IPS DF 19.7 (cell line): ENCODE measurements at places on chromosomes 16 and 17.

DNA sequence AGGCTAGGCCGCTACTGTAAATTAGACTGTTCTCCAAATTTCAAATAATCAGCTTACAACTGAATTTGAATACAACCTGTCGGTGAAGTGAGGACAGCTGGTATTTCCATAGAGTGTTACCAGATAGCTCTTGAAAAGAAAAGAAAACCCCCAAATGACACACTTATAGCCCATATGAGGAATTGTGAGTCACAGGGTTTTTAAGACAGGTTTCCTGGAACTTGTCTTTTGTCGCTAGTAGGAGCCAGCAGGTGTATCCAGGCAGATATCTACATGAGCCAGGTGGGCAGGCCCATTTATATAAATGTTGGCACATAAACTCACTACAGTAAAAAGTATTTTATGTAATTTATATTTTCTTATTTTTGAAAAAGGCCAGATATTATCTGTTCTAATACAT, 24.0 kb downstream of the TNRC6A start:
- no peak for DNase-seq

DNA sequence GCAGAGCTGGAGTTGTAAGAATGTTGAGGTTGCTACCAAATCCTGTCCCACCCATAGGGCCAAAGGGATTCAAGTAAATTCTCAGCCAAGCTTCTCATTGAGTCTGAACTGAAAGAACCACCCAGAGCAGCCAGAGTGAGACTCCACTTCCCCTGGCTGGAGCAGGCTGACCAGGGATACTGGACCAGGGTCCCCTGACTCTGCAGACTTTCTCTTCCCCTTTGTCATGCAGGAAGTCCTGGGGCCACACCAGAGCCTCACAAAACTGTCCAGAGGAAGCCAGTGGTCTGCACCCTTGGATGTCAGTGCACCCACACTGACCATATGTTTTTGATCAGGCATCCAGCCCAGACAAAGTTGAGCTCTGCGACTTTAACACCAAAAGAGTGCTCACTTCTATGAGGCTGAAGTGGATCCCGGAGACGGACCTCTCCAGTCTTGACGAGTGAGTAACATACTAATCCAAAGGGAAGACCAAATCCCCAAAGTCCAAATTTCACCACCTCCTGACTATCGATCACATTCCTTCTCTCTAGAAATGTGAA, 4.1 kb downstream of the NXN start:
- no peak for DNase-seq

- DNase-seq: no peak
Measured at GRCh38 chr17:38912221-38912813, 13.1 kb upstream of the LASP1NB start.

GRCh38 chr17:41496803-41497484, 7.2 kb upstream of the KRT36 start:
- no peak for DNase-seq

DNA sequence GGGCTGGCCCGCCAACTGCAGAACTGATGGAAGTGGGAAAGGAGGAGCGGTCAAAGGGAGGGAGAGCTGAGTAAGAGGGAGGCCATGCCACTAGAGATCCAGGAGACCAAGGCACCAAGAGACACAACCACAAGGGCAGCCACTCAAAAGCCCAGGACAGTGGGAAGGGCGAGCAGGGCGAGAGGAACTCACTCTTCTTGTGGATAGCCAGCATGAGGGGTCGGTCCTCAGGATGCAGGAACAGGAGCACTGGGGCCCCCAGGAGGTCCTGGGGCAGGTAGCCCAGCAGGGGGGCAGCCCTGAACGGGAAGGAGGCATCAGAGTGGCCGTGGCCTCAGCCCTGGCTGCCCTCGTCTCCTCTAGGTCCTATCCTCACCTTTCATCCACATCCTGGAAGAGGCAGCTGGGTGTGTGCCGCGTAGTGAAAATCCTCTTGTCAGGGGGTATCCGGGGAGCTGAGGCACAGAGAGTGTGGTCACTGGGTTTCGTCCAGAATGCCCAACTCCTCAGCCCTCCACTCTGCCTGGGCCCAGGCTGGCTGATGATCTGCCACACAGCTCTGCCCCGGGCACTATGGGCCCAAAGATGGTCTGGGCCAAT, 4.3 kb downstream of the PER1 start:
- DNase-seq: no peak

- no peak for DNase-seq
Measured at GRCh38 chr16:85952811-85953210, 53.8 kb downstream of the IRF8 start.

GRCh38 chr16:14043278-14043677, 27.8 kb upstream of the MRTFB start:
- no peak for DNase-seq

GRCh38 chr16:19967561-19967960, 82.9 kb upstream of the GPRC5B start:
- no peak for DNase-seq

DNA sequence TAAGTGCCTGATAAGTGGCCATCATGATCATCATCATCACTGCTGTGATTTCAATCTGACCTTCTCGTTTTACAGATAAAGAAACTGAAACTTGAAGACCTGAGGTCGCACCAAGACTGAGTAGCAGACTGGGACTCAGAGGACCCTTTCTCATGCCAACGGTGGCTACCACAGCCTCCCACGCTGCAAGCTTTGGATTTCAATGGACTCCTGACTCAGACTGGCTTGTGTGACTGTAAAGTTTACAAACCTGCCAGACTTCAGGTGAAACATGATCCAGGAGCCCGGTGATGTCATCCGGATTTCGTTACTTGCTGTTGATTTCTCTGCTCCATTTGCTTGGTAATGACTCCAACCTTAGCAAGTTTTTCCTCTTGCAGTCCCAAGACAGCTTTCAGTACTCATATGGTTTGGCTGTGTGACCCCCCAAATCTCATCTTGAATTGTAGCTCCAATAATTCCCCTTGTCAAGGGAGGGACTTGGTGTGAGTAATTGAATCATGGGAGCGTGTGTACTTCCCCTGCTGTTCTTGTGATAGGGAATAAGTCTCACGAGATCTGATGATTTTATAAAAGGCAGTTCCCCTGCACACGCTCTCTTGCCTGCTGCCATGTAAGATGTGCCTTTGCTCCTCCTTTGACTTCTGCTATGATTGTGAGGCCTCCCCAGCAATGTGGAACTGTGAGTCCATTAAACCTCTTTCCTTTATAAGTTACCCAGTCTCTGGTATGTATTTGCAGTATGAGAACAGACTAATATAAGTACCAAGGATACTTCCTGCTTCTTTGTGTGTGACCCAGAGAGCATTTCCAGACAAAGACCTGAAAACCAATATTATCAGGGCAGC, 26.7 kb upstream of the IRX6 start:
- DNase-seq: peak; percentile 9

DNA sequence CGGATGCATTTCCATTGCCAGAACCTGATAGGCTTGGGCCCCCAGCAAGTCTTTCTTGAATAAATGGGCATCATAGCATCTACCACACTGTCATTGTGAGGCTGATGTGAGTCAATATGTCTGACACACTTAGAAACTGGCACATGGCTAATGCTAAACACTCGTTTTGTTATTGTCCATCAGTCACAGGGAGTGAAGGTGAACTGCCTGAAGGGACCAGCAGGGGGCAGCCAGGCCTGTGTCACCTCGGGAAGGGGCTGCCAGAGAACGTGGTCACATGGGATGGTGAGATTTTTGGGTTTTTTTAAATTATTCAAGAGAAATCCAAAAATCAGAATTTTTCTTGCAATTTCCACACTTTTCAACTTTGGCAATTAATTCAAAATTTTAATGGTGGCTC, 831 bp upstream of the RCVRN start:
- no peak for DNase-seq

- no peak for DNase-seq
Measured at GRCh38 chr16:4194661-4195060, 47.2 kb downstream of the SRL start.

- no peak for DNase-seq
Measured at GRCh38 chr17:6041246-6041645, 28.9 kb upstream of the WSCD1 start.

DNA sequence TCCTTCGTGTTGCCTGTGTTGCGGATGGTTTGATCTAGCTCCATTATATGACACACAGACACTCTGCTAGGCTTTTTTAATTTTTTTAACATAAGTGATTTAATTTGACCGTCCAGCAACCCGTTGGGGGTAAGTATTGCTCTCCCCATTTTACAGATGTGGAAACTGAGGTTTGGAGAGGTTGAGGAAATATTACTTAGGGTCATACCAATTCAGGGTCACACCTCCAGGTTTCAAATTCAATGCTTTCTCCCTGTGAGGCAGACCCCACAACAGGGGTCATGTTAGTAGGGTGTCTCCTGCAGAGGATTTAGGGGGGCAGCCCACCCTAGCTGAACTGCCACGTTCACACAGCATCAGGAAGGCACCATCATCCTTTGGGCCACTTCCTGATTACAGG, 179.4 kb downstream of the COPRS start:
- no peak for DNase-seq

DNA sequence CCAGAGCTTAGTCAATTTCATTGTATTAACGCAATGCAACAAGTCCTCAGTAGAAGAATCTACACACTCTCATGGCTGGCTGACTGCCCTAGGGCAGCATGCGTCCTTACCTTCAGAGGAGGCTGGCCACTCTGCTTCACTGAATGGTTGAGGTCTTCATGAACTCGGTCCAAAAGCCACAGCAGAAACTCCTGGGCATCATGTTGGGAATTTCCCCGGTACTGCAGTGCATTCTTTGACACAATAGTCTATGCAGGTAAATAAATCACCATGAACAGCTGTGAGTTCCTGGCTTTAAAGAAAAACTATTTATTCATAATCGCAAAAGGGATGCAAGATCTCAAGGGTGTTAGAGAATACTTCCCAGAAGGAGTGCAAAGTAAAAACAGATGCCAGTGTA, 41.3 kb downstream of the USP31 start:
- no peak for DNase-seq

- DNase-seq: no peak
Measured at GRCh38 chr17:67260170-67260987, 15.4 kb upstream of the HELZ start.

- DNase-seq: no peak
Measured at GRCh38 chr17:28925912-28926365, 23.1 kb upstream of the DHRS13 start.

DNA sequence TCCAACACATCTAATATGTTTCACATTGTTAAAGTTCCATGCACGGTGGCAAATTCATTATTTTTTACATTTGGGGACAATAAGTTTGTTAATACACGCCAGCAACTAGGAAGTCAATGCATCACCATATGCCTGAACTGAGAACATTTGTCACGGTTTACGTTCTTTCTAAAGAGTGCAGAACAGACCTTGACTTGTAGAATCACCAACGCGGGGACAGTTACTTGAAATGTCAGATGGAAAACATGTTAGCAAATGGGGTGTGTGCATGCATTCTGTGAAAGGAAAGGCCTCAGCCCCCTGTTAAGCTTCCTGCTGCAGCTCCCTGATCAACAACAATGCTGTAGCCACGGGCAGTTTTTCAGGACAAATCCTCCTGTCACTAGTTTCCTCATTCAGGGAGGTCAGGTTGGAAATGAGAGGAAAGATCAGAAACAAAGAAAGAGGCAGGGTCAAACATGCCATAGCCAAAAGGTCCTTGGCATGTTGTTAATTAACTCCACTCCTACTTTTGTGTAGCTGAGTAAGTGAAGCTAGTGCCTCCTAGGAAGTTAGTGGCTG, 18.4 kb downstream of the SMIM36 start:
- no peak for DNase-seq

GRCh38 chr16:3841729-3842508, 38.6 kb downstream of the CREBBP start:
- DNase-seq: no peak

- no peak for DNase-seq
Measured at GRCh38 chr17:76261421-76262215, 3.5 kb upstream of the UBALD2 start.

DNA sequence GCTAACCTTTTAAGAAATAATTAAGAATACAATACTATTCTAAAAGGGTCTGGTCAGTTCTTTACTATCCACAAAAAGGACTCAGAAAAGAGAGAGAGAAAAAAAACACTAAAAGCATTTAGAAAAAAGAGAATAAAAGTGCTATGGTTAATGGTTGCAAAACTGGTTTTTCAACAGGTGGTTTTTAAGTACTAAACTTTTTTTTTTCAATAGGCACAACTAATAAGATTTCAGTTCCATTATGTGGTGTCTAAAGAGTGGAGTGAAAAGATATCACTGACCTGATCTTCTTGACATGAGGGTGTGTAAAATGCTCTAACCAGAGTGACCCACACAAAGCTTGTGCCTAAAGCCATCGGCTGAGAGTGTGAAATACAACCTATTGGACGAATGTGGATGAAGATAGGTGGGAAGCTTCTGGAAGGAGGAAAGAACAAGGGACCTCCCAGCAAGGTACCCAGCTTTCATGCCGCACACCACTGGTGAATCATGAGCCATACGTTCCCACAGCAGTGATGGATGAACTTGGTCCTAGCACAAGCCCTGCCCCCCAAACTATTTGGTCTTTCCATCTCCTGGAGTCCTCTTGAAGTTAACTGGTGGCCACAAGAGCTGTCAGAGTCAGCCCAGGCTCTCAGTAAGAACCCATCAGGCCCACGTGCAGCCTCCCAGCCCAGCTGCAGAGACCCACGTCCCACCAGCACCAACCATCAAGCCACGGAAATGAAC, 103.0 kb downstream of the ZFHX3 start:
- no peak for DNase-seq
